ENCODE measurements at places on chromosomes 11 and 22.

DNA sequence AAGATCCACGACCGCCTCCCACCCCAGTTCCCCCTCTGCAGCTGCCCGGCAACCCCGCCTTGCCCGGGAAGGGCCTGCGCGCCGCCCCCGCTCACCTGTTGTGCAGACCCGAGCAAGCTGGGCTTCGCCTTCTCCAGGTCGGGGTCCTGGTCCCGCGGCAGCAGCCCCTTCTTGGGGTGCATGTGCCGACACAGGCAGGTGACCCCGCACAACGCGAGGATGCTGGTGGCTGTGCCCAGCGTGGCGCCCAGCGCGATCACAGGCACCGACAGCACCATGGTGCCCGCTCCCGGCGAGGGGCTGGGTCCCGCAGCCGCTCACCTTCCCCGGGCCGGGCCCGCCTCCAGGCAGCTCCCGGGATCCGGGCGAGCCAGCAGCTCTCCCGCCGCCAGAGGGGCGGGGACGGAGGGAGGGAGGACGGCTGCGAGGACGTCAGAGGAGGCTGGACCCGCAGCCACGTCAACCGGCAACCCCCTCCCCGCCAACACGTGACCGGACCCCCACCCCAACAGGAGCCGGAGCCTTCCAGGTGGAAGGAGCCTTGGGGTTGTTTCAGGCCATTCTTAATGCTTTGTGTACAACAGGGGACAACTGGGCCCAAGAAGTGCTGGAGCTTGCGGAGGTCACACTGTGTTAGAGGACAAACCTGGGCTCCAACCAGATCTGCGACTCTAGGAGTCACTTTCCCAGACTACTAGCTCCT, at the start of gene SYT13:
SYT13 (minus strand) TSS at position 412 of the 703 bp plus-strand sequence; CDS start at position 278, 134 bp downstream.
- DNase-seq: no peak

DNA sequence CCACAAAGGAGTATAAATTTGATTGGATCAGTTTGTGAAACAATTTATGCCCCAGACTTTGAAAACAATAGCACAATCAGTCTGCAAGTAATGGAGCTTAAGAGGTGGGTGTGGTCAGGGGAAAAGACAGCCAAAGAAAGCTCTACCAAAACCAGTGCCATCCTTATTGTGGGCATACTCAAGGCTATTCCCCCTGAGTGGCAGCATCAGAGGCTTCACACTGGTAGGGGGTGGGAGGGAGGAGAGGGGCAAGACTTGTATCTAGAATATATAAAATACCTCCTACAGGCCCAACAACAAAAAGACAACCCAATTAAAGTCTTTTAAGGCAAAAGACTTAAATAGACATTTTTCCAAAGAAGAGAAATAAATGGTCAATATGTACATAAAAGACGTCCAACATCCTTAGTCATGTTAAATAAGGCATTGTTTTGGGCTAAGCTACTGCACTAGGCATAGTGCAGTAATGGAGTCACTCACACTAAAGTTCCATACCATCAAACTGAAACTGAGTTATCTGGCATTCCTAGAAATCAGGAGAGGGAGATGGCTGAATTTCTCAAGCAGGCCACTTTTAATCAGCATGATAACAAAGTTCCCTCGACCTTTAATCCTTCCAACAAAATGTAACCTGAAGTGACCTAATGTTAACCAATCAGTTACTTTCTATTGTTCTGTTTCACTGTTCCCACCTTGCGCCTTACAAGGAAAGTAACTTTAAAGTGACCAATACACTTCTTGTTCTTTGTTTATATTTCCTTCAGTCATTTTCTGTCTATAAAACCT, 24.8 kb downstream of the NARS2 start:
- no peak for DNase-seq

DNA sequence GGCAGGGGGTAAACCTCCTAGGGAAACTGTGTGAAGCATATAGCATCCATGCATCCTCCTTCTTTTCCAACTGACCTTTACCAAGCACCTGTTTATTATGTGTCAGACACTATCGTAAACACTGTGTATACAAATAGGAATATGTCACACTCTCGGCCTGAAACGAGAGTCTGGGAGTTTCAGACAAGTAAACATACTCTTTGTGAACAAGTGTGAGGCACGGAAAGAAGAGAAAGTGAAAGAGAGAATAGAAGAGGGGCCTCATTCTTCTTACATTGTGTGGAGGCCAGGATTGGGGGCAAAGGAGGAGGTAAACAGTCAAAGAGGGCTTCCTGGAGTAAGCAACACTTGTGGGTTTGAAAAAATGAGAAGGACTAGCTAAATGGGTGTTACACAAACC, 16.4 kb downstream of the CSNK2A3 start:
- DNase-seq: no peak

DNA sequence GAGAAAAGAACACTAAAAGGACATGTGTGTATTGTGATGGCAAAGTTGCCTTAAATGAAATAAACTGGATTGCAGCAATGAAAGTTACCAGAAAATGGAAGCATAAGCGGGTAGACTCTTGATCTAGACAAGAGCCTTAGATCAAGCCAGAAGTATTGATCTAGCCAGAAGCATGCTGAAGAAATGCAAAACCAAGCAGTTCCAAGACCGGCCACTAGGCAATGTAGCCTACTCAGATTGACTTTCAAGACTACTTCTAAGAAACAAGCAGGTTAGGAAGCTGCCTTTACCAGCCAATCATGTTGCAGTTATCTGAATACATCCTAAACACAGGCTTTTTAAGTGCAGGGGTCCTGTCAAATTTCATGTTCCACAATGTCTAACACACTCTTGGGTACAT, 54.6 kb downstream of the KCNA4 start:
- no peak for DNase-seq

DNA sequence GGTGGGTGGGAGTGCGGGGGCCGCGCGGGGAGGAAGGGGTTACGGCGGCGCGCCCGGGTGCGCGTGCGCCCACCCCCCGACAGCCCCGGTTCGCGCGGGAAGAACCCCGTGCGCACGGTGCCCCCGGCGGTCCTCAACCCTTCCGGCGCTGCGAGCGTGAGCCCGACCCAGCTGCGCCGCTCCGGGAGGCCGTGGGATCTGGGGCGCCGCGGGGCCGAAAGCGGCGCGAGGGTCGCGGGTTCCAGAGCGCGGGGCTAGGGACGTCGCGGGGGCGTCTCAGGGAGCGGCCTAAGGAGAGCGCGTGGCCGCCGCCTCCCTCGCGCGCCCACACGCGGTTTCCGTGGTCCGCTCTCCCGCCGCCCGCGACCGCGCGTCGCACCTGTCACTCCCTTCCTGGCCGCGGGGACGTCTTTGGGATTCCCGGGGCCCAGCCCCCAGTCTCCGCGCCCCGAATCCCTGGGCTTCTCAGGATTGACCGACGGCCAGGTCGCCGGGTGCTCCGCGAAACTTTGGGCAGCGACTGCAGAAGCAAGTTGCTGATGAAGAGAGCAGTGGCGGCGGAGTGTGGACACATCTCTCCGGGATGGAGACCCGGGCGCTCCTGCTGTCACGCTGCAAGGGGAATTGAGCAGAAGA, 582 bp downstream of the SREBF2 start:
- DNase-seq: peak; percentile 52

- DNase-seq: no peak
Measured at GRCh38 chr11:15629690-15630321, 515.1 kb downstream of the INSC start.

DNA sequence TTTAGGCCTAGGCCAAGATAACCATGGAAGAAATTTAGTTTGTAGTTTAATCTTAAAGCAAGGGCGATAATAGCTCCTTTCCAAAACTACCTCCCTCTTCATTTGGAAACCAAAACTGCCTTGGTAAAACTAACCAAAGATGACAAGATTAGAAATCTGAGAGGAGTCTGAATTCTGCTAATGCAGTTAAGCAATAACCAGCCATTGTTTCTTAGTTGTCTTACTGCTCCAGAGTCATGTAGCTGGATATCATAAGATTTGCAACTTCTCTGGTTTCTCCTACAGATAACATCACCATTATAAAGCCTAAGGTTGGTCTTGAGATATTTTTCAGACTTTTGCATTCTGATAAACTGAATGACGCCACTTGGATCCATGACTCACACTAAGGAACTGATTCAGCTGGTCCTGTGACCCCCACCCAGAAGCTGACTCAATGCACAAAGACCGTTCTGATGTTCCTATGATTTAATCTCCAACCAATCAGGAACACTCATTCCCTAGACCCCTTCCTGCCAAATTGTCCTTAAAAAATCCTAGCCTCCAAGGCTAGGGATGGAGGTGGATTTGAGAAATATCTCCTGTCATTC, 200.8 kb downstream of the LUZP2 start:
- DNase-seq: no peak

Measured in globus pallidus (tissue), 1 donor.